Stimulated activated CD8-positive, alpha-beta memory T cell treated with anti-CD3 and anti-CD28 coated beads, Interleukin-7, amount 100 ng/mL, for 4 hours (primary cell): ENCODE measurements at places on chromosomes 7 and 10.
A peak's percentile ranks its signal among the peaks of the same experiment; 100 is the strongest.

- no peak for DNase-seq
Measured at GRCh38 chr7:75639886-75640190, 98.9 kb downstream of the HIP1 start.

- no peak for DNase-seq
Measured at GRCh38 chr10:133117688-133118071, 30.0 kb downstream of the ADGRA1 start.

GRCh38 chr7:41029072-41029499, 673.8 kb downstream of the INHBA start:
- DNase-seq: no peak

DNA sequence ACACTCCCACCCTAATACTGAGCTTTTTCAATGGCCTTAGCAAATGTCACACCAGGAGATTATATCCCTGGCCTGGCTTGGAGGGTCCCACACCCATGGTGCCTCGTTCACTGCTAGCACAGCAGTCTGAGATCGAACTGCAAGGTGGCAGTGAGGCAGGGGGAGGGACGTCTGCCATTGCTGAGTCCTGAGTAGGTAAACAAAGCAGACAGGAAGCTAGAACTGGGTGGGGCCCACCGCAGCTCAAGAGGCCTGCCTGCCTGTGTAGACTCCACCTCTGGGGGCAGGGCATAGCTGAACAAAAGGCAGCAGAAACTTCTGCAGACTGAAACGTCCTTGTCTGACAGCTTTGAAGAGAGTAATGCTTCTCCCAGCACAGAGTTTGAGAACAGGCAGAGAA, 338.9 kb upstream of the MBL2 start:
- no peak for DNase-seq

DNA sequence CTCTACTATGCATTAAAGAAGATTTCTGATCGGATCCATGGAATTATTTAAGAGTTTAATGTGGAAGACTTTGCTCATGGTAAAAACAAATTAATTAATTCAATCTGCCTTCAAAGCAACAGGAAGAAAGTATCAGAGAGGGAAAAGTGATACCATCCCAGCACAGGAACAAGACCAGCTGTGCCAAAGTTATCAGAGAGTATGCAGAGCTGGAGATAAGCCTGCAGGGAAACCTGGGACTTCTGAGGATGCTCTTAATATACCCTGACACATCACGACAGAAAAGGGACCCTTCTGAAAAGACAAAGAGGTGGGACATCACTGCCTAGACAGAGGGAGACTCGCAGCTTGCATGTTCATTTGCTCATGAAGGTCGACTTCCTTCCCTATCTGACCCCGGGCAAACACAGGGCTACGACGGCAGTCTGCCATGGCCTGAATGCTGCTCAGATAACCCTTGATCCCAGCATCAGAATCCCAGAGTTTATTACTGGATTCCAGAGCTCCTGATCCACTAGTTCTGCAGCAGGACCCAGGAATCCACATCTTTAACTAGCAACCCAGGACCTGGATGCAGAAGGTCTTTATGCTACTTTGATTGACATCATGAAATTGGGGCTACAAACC, 29.5 kb downstream of the FAM171A1 start:
- no peak for DNase-seq

DNA sequence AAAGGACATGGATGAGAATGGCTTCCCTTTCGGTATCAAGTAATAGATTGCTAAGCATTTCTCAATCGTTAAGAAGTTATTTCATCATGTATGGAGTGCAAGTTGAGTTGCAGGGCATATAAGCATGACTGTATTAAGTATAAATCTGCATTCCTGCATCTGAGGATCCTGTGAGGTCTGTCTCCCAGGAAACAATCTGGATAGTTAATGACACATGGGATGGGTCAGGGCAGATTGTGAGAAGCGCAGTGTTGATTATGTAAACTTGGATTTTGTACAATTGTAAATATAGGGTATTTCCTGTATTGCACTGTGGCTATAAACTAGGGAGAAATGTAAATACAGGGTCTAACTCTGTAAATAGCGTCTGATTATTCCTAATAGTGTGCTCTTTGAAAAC, 102.6 kb downstream of the PLXDC2 start:
- DNase-seq: no peak

DNA sequence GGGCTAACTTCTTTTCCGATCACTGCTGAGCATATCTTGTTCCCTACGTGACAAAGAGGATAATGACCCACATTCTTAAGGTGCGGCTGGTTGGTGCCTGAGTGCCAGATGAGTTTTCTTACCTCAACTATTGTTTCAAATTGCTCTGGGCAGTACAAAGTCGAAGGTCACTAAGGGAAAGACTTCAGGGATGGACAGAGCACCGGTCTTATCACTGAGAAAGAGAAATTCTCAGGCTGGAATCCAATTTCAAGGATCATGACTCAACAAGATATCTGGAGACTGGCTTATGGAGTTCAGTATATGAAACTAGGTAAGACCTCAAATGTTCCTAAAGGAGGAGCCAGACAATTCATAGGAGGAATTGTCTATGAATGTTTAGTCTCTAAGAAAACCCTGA, 780.3 kb downstream of the SUGCT start:
- no peak for DNase-seq

DNA sequence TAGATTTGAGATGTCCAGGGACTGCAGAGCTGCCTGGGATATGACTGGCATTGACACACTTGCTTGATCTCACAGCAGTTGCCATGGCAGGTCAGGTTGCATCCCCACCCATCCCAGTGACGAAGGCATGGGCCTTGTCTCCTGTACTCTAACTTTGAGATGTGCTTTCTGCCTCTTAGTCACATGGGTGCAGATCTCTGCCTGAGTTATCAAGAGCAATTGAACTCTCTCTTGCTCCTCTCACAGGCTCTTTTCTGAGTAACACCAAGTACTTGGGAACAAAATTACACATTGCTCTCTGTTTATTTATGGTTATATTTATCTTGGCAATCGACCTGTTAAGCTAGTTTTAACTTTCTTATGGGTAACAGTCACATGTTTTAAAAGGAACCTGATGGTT, 237.3 kb downstream of the NSUN6 start:
- no peak for DNase-seq

DNA sequence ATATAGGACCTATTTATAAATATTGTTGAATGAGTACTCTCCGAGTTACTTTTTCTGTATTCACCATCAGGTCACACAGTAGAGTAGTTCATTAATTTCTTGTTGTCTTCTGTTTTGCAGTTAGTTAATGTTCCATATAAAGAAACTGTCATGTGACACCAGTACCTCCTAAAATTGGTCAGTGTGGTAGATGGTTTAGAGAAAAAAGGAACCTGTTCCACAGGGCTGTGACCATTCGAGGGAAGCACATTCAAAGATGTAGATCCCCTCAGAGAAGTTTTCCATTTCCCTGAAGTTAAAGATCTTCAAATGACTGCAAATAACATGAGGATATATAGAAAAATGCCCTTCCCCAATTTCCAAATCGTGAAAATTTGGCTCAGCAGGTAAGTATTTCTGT, 45.7 kb downstream of the PRPF18 start:
- DNase-seq: no peak

DNA sequence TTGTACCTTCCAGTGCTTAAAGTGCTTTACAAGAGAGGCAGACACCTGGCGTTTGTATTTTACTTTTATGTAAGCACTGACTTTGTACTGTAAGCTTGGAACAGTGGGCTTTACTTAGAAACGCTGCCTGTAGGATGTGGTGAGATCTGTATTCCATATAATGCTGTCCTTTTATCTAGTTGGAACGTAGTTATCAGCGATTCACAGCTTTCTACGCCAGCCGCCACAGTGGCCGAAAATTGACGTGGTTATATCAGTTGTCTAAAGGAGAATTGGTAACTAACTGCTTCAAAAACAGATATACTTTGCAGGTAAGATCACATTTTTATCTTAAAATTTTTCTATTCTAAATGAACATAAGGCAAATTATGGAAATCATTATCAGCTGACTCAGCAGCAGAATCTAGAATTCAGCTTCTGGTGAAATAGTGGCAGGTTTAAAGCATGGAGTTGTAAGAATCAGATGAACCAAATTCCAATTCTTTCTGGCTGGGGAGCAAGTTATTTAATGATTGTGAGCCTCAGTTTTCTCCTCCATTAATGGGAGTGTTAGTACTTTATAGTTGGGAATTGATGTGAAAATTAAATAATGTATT, 91.5 kb downstream of the CUL1 start:
- DNase-seq: no peak

- no peak for DNase-seq
Measured at GRCh38 chr7:22851145-22851544, 28.5 kb upstream of the TOMM7 start.

GRCh38 chr10:43218206-43218950, 48.5 kb downstream of the RASGEF1A start:
- DNase-seq: no peak

- DNase-seq: no peak
Measured at GRCh38 chr7:88111954-88112471, 107.8 kb downstream of the SRI start.

DNA sequence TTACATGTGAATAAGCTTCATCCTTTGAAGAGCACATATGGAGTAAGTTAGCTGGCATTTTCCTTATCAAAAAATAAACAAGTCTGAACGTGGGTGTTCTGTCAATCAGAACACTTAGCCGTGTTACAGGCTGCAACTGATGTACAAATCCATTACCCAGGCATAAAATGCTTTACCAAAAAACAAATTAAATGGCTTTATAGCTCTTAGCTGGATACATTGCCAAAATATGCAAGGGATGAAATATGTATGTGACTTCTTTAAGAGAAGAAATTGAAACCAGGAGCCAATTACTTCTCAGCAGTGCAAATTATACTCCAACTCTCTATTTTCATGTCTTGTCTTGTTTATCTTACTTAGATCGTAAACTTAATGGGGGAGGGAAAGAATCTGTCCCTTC, 214.8 kb downstream of the DGKB start:
- DNase-seq: no peak

- DNase-seq: no peak
Measured at GRCh38 chr10:116952729-116953128, 52.3 kb downstream of the SHTN1 start.

DNA sequence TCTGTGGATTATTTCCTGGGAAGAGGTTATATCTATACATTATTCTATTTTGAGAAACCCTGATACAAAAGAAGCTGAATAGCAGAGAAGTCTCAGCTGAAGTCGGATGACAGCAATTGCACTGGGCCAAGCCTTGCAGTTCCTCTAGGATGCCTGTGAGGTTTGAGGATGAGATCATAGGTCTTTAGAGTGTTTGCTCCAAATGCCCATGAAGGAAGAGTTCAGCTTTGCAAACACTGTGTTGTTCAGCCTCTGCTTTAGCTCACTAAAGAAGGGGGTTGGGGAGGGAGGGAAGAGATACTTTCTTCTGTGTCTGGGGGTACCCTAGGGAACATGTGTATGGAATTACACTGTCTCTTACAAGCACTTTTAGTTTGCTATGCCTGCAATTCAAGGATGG, 282.5 kb upstream of the NRP1 start:
- no peak for DNase-seq

- no peak for DNase-seq
Measured at GRCh38 chr10:48805848-48806247, 121.2 kb downstream of the WDFY4 start.

DNA sequence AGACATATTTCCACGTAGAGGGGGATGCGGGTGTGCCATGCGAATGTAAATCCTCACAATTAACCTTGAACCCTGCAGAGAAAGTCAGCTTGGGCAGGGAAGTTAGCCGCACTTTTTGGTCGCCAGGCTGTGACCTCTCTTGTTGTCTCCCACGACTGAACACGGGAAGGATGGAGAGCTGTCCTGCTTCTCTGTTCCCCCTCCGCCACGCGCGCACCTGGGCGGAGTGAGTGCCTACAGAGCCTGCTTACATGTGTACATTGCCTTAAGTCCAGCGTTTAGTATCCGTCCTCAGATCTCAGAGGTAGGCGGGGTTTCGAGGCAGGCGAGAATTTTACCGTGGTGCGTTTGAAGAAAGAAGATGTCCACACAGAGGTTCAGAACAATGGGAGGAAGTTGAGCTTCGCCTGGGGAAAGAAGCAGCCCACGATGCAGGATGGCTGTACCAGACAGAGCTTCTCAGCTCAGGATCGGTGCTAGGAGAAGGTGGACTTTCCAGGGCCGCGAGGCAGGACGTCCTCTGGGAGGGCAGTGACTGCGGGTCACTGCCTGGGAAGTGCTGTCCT, 482 bp upstream of the ERCC6 start:
- no peak for DNase-seq

GRCh38 chr7:66847879-66848790, 72.9 kb upstream of the TMEM248 start:
- DNase-seq: no peak

GRCh38 chr7:23205909-23206767, 24.3 kb downstream of the NUP42 start:
- no peak for DNase-seq

DNA sequence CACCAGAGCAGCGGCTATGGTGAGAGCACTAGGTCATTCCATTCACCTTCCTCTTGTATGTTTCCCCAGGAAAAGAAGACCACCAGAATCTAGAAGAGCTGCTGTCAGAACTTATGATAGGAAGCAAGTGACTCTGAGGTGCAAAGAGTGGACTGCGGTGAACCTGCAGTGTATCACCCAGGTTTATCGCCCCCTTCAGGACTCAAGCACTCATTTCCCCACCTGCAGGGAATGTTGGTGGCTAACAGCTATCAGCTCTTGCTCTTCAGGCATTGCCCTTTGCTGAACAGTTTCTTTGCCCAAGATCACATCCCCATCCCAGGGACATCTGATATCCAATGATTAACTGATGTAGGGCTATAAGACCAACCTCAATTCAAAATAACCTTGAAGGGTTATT, 66.3 kb upstream of the IL6 start:
- DNase-seq: no peak

DNA sequence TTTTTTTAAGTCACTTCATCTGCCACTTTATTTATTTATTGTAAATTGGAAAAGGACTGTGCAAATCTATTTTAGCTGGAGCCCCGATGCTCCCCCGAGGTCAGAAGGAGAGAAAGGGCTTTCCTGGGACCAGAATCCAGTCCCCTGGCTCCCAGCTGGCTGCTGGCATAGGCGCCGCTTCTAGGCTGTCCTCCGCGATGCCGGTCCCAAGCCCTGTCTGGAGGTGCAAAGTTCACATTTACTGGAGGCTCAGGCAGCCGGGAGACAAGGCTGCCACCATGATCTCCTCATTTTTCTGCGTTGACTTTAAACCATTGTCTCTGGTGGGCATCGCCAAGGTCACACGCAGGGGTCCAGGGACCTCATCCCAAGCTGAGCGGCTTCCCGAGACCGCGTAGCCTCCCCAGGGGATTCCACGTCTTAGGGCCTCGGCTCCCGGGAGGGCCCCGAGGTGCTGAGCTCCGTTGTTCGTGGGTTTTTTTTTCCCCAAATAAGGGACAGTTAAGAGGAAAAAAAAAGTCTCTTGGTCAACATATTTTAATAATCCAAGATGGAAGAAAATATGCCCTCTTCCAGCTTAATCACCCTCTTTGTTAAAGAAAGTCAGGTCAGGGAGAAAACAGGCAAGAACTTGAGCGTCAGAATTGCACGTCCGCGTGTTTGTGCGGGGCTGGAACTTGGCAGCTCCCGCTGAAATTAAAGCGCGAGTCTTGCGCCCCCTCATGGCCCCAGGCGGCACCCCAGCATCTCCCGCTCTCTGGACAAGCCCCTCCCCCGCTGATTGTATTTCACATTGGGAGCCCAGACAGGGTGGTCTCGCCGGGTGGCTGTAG, 11.9 kb downstream of the RGR start:
- DNase-seq: peak; percentile 8
